Naive thymus-derived CD4-positive, alpha-beta T cell (primary cell): ENCODE measurements at places on chromosomes 1 and 21. TPM values are rescaled to one million over a fixed set of nuclear protein-coding genes. Genes with fewer than 3 reads are reported as not detected.

DNA sequence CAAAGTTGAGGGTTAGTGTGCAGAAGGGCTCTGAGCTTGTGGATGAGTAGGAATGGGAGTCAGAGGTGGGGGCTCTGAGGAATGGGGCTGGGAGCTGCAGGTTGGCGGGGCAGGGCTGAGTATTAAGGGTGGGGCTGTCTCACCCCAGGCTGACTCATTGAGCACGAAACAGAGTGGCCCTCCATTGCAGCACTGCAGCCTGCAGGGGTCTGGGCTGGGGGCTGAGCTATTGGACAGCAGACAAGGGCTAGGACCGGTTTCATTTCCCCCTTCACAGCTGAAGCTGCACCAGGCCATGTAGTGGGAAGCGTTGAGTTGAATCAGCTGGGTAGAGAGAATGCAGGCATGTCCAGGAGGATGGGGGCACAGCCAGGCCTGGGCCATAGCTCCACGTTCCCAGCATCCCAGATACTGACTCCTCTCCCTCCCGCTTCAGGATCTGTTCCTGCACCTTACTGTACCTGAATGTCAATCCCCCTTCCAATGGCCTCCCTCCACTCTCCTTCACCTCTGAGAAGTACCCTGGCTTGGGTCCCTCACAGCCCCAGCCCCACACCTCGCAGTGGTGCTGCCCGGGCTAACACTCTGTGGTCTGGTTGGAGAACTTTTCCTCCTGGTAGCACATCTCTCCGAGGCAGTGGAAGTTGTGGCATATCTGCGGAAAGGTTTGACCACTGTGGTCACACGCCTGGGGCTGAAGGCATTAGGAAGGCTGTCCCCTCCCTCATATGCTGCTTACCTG is 4.4 kb upstream of the INPP5B start:
- DNase-seq: no peak

GRCh38 chr1:31135973-31136600 is 70.6 kb upstream of the PUM1 start:
- DNase-seq: no peak

DNA sequence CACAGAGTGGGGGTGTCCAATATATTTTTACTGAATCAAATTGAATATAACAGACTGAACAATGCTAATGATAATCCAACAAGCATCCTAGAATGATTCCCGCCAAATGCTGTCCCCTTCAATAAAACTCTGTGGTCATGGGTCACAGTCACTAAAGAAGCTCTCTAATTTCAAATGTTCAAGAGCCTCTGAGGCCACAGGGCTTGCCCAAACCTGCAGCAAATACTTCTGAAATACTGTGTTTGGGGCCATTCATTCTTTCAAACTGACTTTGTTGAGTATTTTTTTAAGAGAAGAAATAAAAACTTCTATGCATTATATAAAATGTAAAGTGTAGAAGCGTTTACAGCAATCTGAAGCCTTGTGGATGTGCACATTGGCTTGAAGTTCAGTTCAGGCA is 7.6 kb upstream of the BEND5 start:
- no peak for DNase-seq

GRCh38 chr1:82086739-82087138 is 286.0 kb downstream of the ADGRL2 start:
- no peak for DNase-seq

DNA sequence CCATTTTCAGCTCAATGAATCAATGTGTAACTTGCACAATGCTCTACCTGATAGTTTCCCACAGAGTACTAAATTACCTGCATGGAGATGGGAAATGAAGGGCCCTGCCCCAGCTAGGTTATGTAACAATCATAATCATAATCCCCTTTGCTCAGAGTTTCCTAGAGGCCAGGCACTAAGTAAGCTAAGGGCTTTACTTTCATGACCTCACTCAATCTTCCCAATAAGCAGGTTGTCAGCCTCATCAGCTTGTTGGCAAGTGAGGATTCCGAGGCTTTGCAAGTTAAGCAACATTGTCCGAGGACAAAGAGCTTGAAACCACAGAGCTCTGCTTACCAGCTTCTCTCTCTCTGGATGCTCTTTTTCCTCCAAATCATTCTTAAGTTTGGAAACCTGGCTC is 64.1 kb upstream of the NTPCR start:
- DNase-seq: no peak

GRCh38 chr1:201002510-201002909 is 21.0 kb downstream of the KIF21B start:
- no peak for DNase-seq

The OR2W3 gene
- polyA plus RNA-seq: not detected

The LEFTY2 gene
- 0.45 TPM for polyA plus RNA-seq

The ARL8A gene
- polyA plus RNA-seq: 6.3 TPM

The AIRE gene
- polyA plus RNA-seq: not detected

The PRR9 gene
- polyA plus RNA-seq: not detected
